ENCODE measurements at places on chromosomes 3 and 15.

DNA sequence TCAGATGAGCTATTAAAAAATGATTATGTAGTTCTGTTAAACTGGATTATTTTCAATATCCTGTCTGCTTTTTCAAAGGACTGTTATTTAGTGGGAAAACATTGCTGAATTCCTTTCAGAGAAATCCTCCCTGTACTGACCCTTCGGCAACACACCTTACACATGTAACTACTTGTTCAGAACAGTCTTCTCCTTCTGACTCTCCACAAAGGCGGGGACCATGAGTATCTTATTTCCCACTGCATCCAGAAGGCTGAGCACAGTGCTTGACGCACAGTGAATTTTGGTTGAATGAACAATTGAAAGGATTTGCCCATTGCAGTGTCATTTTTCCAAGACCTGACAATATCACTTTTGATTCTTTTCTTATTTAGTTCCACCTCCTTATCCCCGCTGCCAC, 23.1 kb upstream of the CFAP161 start:
- DNase-seq, result no peak

- no peak for DNase-seq
Observed at GRCh38 chr3:47716656-47717055, 65.0 kb downstream of the SMARCC1 start.

DNA sequence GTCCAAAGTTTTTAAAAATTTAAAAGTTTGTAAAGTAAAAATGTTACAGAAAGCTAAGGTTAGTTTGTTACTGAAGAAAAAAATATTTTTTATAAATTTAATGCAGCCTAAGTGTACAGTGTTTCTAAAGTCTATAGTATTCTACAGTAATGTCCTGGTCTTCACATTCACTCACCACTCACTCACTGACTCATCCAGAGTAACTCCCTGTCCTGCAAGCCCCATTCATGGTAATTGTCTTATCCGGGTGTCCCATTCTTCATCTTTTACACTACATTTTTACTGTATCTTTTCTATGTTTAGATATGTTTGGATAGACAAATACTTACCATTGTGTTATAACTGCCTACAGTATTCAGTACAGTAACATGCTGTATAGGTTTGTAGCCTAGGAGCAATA, 36.7 kb upstream of the ATP10A start:
- DNase-seq, result no peak

GRCh38 chr15:52206446-52206845, 15.3 kb upstream of the GNB5 start:
- DNase-seq, result no peak

GRCh38 chr3:45437383-45437782, 49.0 kb downstream of the LARS2 start:
- DNase-seq, result no peak

DNA sequence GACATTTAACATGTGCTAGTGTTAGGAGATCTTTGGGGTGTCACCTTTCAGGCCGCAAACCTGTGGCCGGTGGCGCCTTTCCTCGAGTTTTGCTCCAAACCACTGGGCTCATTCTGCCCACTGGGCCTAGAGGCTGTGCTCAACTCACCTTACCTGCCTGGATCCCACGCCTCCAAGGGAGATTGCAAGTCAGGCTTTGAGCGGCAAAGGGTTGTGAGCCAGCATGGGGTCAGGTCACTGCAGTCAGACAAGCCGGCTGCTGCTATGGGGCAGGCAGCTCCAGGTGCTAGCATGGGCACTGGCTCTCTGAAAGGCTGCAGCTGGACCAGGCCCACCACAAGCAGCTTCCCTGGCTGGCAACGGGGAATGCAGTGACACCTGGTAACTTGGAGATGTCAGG, 265.5 kb downstream of the ZBBX start:
- no peak for DNase-seq

- peak; percentile 32 for DNase-seq
Observed at GRCh38 chr15:94259863-94260262, 28.5 kb downstream of the MCTP2 start.

- DNase-seq, result no peak
Observed at GRCh38 chr15:49742381-49742780, 121.5 kb downstream of the DTWD1 start.

DNA sequence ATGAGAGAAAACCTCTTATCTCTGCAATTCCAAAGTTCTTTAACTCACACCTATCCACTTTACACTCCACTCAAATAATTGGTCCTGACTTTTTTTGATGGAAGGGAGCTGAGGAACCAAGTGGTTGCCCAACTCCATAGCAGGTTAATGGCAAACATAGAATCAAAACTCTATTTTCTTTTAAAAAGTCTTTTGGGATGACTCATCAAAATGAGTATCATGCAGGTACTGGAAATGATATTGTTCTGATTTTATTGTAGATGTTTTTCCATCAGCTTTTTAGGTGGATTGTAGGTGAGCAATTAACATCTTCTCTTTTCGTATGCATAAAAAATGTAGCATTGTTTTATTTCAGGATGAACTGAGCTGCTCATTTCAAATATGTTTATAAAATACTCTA, 239.5 kb downstream of the SATB1 start:
- no peak for DNase-seq

DNA sequence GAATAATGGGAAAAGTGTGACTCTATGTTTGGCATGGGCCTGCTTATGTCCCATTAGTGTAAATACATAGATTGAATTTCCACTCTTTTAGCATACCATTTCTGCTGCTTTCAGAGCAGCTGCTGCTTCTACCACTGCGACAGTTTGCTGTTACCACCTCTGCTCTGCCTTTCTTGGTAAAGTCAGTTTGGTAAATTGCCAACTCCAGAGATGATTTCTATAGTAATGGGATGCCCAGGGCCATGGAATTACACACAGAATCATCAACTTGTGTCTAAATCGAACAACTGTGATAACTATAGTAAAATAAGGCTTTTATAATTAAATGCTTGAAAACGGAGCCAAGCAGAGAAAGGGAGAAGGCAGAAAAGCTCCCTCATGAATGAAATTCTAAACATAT, 168.4 kb upstream of the VEPH1 start:
- no peak for DNase-seq
